ENCODE measurements at places on chromosomes 7 and 10.

DNA sequence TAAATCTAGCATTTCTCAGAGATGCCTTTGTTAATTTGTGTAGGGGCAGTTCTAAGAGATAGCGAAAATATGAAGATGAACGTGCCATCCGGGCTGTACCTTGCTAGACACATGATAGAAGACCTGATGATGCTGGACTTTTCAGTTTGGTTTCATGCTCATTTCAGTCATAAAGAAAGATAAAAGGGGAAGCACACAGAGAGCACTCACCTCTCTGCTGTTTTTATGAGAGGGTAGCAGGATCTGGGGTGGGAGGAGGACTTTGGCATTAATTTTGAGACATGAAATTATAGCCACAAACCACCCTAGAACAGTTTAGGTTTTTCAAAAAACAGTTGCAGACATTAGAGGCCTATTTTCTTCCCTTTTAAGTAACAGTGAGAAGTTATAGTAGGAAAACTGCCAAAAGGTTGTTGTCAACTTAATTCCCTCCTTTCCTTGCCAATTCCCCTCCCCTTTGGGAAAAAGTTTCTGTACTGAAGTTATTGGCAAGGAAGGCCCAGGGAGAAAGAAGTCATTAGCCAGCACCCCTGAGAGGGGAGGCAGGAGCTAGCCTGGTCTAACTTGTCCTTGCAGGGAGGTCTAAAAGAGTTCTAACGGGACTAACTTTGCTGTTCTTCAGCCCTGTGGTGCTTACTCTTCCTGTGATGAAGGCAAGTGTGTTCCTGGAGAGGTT is 2.6 kb downstream of the ST7 start:
- DNase-seq, result peak; percentile 45

DNA sequence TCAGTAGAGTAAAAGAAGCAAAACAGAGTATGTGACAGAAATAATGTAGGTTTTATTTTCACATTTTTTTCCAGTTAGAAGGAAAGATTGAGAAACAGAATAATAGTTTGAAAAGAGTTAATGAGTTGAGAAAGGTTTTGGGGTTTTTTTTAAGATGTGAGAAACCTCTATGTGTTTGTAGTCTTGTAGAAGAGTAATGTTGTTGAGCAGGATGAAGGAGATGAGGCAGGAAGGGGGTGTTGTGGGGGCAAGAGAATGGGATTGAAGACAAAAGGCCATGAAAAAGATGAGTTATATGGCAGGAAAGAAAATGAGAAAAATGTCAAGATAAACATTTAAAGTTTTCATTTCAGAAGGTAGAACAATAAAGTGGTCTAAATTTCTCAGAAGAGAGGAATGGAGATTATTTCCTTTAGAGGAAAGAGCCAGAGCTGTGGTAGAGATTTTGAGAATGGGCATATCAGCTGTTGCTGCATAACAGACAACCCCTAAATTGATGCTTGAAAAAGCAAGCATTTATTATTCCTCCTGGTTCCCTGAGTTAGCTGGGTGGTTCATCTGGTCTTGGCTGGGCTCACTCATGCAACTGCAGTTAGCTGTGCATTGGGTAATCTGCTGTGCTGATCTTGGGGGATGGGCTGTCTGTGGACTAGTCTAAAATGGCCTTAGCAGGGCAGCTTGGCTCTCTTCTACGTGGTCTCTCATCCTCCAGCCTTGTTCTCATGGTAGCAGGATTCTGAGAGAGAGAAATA is 27.1 kb downstream of the PCGF5 start:
- peak; percentile 55 for DNase-seq

- DNase-seq, result no peak
Measured at GRCh38 chr10:27297844-27298521, 57.4 kb upstream of the ACBD5 start.

- DNase-seq, result no peak
Measured at GRCh38 chr7:29300026-29300480, 105.5 kb downstream of the CHN2 start.

- no peak for DNase-seq
Measured at GRCh38 chr7:93054975-93055374, 62.8 kb downstream of the SAMD9 start.

GRCh38 chr10:103636492-103636891 is 143.0 kb downstream of the NEURL1 start:
- peak; percentile 31 for DNase-seq
